H54 (cell line): ENCODE measurements at places on chromosomes 2 and 18.

GRCh38 chr2:154495455-154495868 lies 203.0 kb upstream of the KCNJ3 start:
- no peak for DNase-seq

- DNase-seq = no peak
Measured at GRCh38 chr2:63834401-63834800, 7.3 kb upstream of the UGP2 start.

DNA sequence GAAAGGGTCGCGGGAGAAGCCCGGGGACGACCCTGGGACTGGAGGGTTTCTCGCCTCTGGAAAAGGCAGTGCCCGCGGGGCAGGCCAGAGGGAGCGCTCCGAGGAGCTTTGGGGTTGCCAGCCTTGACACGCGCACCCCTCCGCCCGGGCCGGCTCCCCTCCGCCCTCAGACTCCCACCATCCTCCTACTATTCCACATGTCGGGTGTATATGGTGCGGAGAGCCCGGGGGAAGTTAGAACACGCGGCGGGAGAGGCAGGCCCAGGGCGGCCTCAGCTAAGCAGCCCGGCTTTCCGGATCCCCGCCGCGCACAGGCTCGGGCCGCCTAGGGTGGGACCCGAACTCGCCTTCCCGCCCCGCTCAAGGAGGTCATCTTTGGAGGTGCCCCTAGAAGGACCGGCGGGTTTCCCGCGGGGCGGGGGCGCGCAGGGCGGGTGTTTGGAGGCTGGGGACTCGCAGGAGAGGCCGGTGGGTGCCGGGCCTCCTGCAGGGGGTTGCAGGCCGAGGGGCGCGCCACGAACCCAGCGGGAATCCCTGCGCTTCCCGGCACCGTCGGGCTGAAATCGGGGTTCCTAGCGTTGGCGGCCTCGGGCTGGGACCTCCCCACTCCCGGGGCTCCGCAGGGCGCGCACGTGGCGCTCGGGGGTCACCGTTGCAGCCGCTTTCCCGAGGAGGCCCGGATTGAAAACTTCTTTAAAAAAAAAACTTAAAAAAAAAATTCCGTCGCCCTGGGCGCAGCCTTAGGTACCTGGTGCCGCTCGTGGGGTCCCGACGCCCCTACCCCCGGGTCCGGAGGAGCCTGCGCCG lies 3.7 kb downstream of the NFATC1 start:
- no peak for DNase-seq

GRCh38 chr18:50627594-50628532 lies 68.0 kb downstream of the MAPK4 start:
- no peak for DNase-seq

- DNase-seq = no peak
Measured at GRCh38 chr2:241179899-241180298, 8.6 kb upstream of the ANO7 start.

GRCh38 chr18:34039611-34040010 lies 185.1 kb downstream of the NOL4 start:
- DNase-seq = no peak

DNA sequence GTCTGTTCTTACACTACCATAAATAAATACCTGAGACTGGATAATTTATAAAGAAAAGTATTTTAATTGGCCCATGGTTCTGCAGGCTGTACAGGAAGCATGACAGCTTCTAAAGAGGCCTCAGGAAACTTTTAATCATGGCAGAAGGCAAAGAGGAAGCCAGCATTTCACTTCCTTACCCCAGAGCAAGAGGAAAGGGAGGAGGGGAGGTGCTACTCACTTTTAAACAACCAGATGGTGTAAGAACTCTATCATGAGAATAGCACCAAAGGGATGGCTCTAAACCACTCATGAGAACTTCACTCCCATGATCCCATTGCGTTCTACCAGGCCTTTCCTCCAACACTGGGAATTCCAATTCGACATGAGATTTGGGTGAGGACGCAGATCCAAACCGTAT lies 344.4 kb upstream of the SLC39A10 start:
- DNase-seq = no peak

GRCh38 chr18:79988071-79988450 lies 302 bp downstream of the TXNL4A start:
- DNase-seq = no peak

DNA sequence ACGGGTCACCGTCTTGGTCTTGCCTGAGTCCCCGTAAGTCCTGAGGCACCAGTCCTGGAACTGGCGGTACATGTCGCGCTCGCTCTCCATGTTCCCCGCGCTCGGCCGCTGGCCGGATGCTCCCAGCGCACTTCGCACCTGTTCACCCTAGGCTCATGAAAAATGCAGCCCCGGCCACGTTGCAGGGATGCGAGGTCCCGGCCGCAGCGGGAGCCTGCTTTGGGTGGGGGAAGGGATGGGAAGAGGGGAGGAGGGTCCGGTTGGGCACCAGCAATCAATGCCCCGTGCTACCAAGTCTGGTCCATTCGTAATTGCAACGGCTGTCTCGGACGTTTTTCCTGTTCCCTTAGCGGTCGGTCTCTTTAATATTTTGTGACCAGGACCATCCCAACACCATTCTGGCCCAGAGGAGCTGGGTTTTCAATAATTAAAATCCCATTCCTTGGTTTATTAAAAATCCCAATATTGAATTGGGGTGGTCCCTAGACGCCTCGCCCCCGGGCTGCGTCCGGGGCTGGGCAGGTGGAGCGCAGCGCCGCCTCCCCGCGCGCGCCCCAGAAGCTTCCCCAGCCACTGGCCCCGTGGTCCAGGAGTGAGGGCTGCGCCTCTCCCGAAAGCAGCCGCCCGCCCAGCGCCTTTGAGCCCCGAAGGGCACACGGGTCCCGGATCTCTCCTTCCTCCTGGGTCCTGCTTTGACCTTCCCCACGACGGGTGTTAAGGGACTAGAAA lies 1.4 kb downstream of the NOL4 start:
- no peak for DNase-seq

- DNase-seq = peak; percentile 2
Measured at GRCh38 chr2:146927080-146927711, 917.6 kb upstream of the ACVR2A start.

- DNase-seq = no peak
Measured at GRCh38 chr18:22001912-22002487, 167.4 kb upstream of the GATA6 start.

GRCh38 chr2:26245810-26246209 lies 1.1 kb downstream of the HADHB start:
- DNase-seq = no peak

GRCh38 chr2:203578759-203579643 lies 43.9 kb upstream of the RAPH1 start:
- peak; percentile 38 for DNase-seq

GRCh38 chr18:22276334-22276713 lies 106.9 kb downstream of the GATA6 start:
- DNase-seq = no peak

GRCh38 chr2:39243469-39244123 lies at the start of gene CDKL4:
Gene CDKL4 (minus strand): TSS chr2:39243970.
- no peak for DNase-seq

DNA sequence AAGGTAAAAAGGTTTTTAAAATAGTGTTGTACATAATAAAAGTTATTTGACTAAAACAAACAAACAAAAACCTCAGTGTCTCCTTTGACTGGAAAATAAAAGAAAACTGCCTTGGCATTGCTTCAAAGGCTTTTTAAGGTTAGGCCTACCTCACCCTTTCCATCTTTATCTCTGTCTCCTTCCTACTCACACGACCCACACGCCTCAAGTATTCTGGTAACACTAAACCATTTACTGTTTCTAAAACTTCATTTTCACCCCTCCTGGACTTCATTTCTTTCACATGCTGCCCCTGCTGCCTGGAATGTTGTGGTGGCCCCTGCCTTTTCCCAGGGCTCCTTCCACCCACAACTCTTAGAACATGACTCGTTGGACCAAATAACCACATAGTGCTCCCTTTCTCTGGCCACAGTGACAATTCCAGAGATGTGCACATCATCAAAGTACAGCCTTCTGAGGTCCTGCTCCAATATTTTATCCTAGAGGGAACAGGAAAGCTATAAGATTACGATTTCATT lies 54.0 kb downstream of the ERBB4 start:
- DNase-seq = no peak

DNA sequence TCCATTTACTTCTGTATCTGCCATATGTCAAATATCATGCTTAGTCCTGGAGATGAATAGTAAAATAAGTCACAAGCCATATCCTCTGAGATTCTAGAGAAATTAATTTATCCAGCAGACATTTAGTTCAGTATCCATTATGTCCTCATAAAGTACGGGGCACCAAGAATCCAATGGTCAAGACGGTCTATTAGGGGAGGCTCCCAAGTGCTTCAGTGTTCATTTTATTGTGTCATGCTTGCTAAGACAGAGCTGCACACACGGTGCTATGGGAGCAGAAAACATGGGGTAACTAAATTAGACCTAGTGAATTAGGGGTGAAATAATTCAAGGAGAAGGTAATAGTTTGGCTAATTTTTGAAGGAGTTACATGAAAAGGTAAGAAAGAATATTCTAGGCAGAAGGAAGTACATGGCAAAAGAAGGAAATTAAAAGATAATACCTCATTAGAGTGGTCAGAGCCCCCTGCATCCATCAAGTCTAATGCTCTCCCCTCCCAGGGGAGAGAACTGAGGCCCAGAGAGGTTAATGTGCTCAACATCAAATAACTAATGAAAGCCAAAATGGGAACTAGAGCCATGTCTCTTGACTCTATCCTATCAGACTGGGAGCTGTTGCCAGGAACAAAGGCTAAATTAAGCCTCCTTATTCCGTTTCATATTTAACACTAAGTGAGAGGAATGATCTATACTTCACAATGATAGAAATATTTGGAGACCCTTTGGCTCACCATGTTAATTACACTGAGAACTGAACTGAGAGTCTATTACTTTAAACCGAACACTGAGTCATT lies 358.7 kb downstream of the LRRTM1 start:
- no peak for DNase-seq

DNA sequence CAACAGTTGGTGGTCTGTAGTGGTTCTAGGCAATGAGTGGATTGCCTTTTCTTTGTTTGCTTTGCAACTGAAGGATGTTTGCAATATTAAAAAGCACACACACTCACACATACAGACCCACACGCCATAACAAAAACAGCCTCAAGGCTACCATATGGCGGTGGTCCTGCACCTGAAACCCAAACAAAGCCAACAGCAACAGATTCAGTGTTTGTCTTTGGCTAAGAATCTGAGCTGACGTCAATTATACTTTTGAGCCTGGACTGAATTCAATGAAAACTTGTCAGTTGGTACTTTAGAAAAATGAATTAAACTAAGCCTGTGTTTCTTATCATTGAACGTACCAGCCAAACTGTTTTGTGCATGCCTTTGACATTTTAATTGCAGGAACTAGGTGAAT lies 65.0 kb upstream of the NYAP2 start:
- DNase-seq = no peak

DNA sequence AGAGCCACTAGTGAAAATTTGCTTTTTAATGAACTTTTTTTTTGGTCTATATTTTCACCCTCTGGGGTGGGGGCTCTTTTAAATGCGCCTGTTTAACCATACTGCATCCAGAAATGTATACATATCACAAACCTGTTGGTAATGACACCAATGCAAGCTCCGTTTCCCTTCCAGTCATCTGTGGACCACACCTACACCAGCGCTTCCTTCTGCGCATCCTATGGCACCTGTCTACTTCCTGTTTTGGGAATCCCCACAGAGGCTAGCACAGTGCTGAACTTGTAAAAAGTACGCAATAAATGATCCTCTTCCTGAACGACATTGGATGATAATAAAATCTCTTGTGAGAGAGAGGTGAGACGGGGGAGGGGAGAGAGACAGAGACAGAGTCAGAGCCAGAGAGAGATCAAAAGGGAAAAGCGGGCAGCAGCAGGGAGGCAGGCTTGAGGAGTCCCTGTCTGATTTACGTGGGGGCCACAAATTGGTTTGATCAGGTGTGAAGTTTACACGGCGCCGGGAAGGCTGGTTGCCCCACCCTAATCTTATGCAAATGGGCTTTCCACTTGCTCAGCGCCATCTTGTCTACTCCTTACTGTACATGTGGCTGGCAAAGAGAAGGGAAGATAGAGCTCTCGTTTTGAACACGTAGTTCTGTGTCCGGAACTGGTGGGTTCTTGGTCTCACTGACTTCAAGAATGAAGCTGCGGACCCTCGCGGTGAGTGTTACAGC lies 38.1 kb upstream of the SLC38A11 start:
- no peak for DNase-seq

GRCh38 chr2:199118673-199119112 lies 339.0 kb downstream of the SATB2 start:
- DNase-seq = no peak

DNA sequence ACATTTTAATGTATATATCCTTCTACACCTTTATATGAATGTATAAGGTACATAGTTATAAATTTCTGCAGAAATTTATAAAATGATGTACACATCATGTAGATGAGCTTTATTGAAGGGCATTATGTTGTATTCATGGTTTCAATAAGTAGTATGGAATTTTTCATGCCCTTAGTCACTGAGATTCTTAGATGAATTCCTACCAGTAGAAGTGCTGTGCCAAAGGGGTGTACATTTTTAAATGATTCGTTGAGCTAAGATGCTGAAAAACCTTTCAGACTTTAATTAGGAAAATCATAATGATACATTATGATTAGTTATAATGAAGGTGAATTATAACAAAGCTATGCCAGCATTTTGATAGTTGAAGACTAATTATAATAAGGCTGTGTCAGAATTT lies 115.2 kb downstream of the ZNF236 start:
- DNase-seq = no peak

GRCh38 chr2:112343827-112344585 lies 68.6 kb downstream of the ZC3H6 start:
- no peak for DNase-seq

DNA sequence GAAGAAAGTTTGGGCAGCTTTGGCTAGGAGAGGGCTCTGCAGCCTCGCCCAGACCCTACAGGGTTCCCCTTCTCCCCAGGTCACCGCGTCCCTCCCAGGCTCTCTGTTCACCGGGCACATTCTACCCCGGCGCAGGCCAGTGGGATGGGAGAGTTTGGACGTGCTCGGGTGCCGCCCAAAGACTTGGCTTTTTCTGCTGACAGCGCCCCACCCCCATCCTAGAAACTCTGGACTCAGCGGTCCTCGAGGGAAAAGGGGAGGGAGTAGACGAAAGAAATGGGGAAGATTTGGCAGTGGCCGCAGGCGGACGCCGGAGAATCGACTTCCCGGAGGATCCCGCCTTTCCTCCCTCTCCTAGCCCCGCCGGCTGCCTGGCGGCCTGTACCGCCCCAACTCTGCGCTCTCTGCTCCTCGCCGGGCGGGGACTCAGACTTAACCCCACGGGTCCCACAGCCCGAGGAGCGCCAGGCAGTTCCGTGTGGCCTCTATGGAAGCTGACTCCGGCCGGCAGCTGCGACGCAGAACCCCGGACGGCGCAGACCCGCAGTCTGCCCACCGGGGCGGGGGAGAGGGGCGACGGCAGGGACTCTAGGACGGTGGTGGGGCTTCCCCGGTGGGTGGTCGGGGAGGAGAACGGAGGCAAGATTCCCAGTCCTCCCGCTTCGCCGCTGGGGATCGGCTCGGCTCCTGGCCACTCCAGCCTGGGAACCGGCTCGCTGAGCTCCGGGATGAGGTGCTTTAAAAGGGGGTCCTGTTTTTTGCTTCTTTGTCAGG lies 863 bp upstream of the SIX2 start:
- peak; percentile 67 for DNase-seq

DNA sequence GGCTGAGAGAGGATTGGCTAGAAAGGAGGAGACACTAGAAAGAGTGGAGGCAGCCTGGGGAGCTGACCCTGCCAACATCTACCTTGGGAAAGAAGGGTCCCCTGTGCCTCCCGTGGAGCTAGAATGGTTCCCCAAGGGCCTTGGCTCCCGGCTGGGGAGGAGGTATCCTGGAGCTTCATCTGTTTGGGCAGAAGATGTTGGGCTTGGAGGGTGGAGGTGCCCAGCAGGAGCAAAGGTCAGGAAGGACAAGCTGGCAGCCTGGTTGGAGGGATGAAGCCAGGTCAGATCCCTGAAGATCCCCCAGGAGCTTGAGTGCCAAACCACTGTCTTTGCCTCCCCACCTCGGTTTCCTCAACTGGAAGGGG lies 2.9 kb downstream of the ATP6V1B1 start:
- no peak for DNase-seq
